Activated CD8-positive, alpha-beta memory T cell treated with anti-CD3 and anti-CD28 coated beads, Interleukin-2, amount 50 U/mL, for 48 hours (primary cell): ENCODE measurements at places on chromosomes 12 and 14.

GRCh38 chr14:75254381-75254822 lies 24.2 kb upstream of the FOS start:
- DNase-seq, result no peak

DNA sequence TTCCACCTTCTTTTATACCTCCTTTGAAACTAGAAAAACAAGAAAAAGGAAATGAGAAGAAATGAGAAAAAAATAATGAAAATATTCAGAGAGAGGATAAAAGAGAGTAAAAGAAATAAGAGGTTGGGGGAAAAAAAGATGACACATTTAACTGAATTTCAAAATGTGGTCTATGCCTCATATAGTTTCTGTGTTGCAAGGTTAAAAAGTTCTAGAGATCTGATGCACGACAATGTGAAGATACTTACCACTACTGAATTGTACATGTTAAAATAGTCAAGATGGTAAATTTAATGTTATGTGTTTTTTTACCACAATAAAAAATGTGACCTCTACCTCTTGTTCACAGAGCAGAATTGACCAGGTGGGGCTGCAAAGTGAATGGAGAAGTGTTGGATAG lies 314.8 kb upstream of the OR4E1 start:
- no peak for DNase-seq

- DNase-seq, result no peak
Measured at GRCh38 chr12:113245695-113246477, 24.6 kb downstream of the TPCN1 start.

DNA sequence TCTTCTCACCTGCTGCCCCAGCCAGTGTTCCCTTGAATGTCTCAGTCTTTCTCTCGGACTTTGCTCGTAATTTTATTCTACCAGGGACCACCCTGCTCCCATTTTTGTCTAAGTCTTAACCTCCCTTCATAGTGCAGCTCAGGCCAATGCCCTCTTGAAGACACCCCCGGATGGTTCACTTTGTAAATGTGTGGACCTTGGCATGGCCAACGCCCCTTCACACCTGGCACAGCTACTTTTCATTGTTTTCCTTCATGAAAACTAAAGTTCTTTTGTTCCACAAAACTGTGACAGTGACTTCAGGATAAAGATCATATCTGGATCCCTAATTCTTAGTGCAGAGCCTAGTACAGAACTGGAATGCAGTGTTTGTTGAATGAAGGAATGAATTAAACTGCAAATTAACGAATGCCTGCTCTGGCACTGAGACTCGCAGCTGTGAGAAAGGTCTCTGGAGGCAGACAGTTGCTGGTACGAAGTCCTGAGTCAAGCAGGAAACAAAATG lies 3.5 kb upstream of the RNASE4 start:
- no peak for DNase-seq

- DNase-seq, result no peak
Measured at GRCh38 chr14:26128931-26129671, 468.7 kb downstream of the NOVA1 start.

DNA sequence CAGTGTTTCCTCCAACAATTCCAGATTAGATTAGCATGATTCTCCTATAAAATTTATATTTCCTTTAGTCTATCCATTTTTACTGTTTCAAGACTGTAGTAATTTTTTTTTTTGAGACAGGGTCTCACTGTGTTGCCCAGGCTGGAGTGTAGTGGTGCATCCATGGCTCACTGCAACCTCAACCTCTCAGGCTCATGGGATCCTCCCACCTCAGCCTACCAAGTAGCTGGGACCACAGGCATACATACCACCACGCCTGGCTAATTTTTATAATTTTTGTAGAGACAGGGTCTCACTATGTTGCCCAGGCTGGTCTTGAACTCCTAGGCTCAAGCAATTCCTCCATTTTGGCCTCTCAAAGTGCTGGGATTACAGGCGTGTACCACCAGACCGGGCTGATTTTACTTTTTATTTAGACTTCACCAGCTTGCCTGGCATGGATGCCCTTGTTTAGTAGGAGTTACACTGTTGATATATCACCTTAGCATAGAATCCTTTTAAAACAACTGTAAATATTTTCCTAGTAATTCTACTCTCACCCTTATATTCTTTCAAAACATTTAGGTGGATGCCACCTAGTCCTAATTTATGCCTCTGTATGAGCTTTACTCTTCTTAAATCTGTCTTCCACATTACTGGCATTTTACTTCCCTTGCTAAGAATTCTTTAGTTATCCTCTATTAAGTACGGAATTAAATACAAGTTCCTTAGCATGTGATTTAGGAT lies 55.8 kb upstream of the LIMA1 start:
- DNase-seq, result no peak

- DNase-seq, result no peak
Measured at GRCh38 chr12:21891751-21892217, 49.4 kb downstream of the ABCC9 start.

- peak; percentile 60 for DNase-seq
Measured at GRCh38 chr12:109595321-109595902, 21.8 kb downstream of the MVK start.

GRCh38 chr12:93571925-93572711 lies at the start of gene SOCS2:
SOCS2 (plus strand) TSS chr12:93572675; CDS start chr12:93572898, 223 bp downstream.
- DNase-seq, result peak; percentile 62

- DNase-seq, result no peak
Measured at GRCh38 chr14:52307376-52307775, 6.7 kb upstream of the PTGER2 start.

DNA sequence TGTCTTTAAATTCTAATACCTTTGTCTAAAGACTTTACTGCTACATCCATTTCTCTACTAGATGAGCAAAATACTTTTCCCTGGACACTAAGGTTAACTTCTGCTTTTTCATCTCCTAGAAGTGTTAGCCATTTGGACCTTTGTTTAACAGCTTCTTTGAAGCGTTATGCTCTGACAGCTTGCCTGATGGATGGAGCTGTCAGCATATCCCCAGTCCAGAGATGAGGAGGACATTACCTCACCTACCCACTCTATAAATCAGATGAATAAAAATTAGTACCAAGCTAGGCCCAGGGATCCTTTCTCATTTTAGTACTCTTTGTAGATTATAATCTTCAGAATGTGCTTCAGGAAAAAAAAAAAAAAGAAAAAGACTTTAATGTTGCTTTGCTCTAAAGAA lies 222.7 kb downstream of the PELI2 start:
- DNase-seq, result no peak

DNA sequence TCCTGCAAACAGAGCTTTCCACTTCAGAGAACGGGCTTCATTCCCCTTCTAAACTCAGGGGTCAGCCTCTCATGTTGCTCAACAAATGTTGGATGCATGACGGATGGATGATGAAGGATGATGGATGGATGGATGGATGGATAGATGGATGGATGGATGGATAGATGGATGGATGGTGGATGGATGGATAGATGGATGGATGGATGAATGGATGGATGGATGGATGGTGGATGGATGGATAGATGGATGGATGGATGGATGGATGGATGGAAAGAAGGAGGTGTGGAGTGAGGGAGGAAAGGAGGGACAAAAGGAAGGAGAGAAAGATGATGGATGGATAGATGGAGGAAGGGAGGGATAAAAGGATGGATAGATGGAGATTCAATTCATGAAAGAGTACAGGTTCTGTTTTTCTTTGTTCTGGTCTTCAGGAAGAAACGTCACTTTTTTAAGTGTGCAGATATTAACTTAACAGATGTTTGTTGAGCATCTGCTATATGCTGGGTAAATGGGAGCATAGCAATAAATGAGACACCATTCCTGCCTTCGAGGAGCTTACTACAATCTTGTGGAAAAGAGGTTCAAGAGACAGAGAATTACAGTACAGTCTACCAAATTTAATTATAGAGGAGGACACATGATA lies 41.7 kb upstream of the PRIMA1 start:
- no peak for DNase-seq

DNA sequence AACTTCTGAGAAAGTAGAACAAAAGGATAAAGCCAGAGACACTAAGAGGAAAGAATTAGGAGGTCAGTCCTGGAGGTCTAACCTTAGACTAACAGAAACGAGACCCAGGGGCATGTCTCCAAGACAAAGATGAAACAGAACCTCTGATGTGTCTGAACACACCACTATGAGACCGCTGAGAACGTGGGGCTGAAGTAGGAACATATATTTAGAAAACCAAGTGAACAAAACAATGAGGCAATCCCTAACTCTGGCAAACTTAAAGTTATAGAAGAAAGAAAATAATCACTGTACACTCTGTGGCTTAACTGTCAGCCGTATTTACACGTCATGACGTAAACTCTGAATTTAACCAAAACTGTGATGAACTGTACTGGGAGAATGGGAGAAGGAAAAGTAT lies 17.9 kb downstream of the KCTD10 start:
- no peak for DNase-seq

DNA sequence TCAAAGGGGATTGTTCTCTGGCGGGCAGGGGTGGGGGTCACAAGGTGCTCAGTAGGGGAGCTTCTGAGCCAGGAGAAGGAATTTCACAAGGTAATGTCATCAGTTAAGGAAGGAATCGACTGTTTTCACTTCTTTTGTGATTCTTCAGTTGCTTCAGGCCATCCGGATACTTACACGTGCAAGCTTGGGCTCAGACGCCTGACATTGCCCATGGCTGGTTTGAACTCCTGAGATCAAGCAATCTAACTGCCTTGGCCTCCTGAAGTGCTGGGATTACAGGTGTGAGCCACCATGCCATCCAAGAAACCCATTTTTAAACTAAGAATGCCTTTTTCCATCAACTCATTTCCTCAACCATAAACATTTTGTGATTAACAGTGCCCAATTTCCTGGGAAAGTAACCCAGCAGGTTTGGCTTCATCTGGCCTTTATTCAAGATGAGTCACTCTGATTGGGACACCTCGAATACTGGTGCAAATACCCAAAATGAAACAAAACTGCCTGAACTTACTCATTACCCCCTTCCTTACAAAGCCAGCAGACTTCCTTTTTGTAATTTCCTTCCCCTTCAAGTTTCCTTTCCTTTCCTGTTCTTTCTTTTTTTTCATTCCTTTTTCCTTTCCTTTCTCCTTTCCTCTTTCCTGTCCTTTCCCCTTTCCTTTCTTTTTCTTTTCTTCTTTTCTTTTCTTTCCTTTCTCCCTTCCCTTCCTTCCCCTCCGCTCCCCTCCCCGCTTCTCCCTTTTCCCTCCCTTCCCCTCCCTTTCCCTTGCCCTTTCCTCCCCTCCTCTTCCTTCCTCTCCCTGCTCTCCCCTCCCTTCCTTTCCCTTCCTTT lies 10.2 kb upstream of the RNASE10 start:
- DNase-seq, result no peak

- no peak for DNase-seq
Measured at GRCh38 chr12:10720974-10721650, 2.0 kb downstream of the YBX3 start.

GRCh38 chr12:129466499-129466898 lies 437.3 kb downstream of the TMEM132D start:
- DNase-seq, result no peak

DNA sequence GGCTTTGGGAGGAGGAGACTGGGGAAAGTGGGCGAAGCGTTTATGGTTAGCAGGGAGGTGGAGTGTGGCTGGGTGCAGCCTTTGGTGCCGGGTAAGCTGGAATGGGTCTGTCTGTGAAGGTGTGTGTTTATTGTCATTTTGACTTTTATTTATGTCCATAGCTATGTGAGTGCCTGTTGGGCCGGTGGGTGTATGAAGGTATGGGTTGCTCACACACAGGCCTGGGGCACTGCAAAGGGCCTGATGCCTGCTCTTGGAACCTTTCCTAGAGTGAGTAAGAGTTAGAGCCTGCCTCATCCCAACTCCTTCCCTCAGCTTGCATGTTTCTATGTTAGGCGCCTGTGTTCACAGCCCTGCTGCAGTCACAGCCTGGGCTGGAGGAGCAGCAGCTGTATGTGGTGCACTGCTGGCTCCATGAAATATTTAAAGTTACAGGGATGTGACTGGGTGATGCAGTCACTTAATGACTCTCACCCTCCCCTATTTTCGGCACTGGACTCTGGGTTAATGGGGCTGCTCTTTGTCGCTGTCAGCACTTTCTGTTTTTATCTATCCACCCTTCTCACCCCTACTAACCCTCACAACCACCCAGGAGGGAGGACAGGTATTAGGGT lies 2.6 kb upstream of the PPP1R1A start:
- DNase-seq, result no peak

DNA sequence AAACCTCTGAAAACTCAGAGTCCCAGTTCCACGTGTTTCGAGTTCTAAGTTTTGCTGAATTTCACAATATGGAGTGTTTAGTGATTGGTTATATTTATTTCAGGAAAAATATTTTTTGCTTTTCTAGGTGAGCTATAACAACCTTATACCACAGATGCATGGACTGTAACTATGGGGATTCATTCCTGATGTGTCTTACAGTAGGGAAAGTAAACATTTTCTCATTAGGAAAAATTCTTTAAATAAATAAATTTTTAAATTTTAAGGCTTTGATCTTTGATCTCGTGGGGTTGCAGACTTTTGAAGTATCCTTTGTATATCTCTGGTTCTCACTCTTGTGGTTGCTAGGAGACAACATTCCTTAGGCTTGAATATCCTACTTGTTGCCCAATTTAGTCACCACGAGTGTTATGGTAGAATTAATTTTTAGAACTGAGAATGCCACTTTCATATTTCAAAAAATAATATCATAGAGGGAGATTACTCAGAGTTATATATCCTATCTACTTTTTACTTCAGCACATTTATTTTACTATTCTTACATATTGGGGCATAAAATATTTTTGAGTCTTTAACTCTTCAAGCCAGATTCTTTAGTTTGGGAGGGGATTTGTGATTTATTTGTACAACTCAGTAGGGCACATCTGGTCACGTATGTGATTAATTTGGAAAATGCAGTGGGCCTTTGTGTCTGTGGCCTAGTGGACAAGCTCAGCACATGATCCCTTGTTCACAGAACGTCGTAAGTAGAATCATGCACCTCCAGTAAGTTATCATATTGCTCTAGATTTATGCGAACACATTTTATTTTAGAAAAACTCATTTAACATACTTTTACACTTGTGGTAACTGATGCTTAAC lies 224.0 kb downstream of the TTC6 start:
- DNase-seq, result no peak

DNA sequence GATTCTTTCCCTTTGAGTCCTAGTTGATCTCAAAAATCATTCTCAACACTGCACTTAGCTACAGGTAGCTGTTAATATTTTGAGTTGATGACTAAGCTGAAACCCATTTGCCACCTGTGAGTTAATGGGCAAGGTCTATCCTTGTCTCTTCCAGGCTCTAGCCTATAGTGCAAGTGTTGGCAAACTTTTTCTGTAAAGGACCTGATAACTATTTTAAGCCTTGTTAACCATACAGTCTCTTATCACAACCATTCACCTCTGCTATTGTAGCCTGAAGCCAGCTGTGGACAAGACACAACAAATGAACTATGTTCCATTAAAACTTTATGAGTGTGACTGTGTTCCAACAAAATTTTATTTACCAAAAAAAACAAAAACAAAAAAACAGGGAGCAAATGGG lies 19.4 kb downstream of the RAP1B start:
- no peak for DNase-seq

GRCh38 chr14:69536971-69537370 lies 37.7 kb downstream of the CCDC177 start:
- DNase-seq, result no peak

GRCh38 chr12:56601503-56601902 lies 28.6 kb downstream of the BAZ2A start:
- DNase-seq, result no peak

GRCh38 chr12:44287545-44287944 lies 451.7 kb downstream of the TMEM117 start:
- no peak for DNase-seq
